NCI-H345 (cell line): ENCODE measurements at places on chromosomes 6 and 20.

DNA sequence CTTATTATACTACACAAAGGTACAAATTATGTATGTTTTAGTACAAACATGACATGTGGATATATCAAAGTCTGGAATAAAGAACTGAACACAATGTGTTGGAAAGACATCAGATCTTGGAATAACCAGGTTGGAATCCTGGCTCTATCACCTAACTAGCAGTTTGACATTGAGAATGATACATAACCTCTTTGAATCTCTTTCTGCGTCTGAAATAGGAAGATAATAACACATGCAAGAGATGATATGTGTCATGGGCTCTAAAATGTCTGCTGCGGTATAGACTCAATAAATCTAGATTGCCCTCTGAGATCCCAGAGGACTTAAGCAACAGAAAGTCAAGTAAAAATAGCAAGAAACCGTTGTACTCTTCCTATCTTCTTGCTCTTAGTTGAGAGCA, 66.8 kb upstream of the CCN2 start:
- DNase-seq = no peak

GRCh38 chr20:32507998-32508774, 76.9 kb downstream of the NOL4L start:
- DNase-seq = no peak

DNA sequence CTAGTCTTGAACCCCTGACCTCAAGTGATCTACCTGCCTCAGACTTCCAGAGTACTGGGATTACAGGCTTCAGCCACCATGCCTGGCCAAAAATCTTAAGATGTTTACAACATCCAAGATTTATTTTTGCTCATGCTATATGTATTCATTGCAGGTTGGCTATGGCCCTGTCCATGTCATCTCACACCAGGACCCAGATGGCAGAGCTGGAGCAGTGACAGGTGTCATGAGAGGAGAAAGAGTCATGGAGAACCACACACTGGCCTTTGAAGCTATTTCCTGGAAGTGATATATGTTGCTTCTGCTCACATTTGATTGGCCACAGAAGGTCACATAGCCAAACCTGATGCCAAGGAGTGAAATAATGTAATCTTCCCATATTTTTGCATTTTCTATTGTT, 13.8 kb upstream of the DDR1 start:
- DNase-seq = no peak

DNA sequence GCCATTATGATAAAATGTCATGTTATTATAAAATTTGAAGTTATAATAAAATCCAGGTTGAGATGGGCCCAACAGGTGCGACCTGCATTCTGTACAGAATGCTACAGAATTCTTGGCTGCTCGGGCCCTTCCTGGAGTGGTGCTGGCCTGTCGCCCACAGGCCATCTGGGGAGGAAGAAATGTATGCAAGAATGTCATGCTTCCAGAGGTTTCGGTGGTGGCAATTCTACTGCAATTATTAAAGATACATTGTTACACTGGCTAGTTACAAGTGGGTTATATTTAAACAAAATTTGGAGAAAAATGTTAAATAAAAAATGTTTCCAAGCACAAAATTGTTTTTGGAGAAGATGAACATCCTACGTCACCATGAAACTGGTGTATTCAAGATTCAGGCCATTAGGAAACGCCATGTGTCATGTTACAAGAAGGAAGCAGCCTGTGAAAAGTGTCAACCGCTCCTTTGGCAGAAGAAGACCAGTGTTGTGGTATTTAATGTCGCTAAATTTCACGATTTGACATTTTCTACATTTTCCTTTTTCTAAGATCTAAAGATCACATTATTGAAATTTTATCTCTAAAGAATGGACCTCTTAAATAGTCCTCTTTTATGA, 7.1 kb downstream of the RAMACL start:
- DNase-seq = no peak

DNA sequence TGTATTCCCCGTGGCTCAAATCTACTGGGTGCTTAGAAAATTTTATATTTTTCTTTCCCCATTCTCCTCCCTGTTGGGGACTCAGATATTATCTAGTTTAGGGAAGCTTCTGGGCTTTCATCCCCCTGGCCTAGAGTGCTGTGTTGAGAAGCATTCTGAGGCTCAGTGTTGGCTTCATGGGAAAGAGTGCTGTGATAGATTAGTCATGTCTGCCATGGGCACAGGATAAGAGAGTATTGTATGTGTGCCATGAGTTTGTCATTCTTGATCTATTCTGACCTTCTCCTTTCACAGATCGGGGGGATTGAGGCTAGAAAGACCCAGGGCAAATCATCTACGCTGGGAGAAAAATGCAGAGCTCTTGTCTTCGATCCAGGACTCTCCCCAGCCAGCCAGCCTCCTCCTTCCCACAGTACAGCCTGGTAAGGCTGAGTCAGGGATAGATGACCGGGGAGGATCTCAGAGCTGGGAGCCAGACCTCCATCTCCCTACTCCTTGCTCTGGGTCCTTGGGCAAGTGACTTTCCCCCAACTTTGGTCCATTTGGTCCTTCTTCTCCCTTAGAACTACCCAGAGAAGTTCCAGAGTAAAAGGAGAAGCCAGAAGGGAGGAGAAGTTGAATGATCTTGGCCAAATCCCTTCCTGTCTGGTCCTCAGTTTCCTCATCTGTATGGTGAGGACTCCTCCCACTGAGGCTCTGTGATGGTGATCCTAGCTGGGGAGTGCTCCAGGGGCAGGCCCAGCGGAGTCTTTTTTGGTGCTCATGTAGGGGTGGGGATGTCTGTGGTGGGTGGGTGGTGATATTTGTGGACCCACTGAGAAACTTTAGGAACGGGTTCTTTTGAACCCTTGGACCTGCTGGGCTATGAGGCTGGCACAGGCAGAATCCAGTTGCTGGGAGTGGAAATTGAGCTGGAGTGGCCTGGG, 5.0 kb downstream of the SRC start:
- no peak for DNase-seq

DNA sequence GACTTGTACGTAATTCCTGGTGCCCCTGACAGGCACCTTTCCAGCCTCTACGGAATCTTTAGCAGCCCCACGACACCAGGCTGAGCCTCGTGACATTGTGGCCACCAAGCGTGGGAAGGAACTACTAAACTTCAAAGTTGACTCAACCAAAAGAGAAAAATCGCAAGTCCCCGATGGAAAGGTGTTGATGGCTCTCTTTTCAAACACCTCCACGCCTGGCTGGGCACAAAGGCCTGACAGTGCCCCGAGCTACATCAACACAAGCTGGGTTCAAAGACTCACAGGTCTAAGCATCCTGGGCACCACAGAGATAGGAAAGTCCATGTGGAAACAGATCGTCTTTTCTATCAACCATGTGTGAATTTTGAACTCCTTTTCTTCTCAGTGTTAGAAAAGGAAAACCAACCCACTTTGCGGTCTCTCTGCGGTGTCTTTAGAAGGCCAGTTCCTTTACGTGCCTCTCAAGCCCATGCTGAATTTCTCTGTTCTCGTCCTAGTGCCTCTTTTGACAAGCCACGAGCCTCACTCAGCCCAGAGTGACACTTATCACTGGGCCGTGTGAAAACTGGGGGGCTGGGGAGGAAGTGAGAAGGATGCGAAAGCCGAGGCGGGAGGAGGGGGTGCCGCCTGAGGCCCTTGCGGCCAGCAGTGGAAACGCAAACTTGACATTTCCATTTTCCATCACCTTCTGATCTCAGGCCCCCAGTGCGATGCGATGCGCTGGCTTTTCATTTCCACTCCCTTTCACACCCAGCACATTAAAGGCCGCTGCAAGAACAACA, 59.4 kb downstream of the GFOD1 start:
- no peak for DNase-seq

GRCh38 chr6:110307368-110307767, 50.8 kb downstream of the METTL24 start:
- no peak for DNase-seq

DNA sequence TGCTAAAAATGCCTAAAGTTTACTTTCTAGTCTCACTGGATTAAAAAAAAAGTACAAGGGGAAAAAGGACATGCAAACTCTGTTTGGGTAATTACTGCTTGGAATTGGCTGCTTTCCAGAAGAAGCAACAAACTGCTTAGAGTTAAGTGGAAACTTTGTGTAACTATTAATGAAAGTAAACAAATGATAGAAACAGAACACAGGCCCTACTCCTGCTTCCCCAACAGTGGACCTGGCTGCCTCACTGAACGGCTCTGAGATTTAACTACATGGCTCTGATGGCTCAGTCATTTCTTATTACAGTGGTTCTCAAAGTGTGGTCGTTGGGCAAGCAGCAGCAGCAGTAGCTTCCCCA, 108.5 kb downstream of the MAN1A1 start:
- DNase-seq = peak; percentile 25

GRCh38 chr6:12313306-12313991, 23.3 kb downstream of the EDN1 start:
- DNase-seq = no peak

DNA sequence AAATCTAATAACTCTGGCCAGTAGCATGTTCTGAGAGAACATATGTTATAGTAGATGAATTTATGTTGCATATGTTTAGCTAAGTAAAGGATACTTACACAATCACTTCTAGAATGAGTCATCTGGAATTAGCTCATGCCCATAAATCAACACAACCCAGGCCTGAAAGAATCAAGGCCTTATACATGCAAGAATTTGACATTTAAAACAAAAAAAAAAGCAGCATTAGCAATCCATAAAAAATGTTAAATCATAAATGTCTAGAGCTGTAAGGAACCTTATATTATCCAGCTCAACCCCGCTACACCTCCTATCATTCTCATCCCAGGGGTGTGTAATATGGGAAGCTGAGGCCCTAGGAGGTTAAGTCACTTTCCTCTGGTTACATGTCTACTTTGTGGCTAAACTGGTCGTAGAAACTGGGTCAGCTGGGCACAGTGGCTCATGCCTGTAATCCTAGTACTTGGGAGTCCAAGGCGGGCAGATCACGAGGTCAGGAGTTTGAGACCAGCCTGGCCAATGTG, 105.2 kb upstream of the CARMIL1 start:
- peak; percentile 15 for DNase-seq

- DNase-seq = no peak
Measured at GRCh38 chr20:59051666-59052185, 9.1 kb upstream of the PRELID3B start.

DNA sequence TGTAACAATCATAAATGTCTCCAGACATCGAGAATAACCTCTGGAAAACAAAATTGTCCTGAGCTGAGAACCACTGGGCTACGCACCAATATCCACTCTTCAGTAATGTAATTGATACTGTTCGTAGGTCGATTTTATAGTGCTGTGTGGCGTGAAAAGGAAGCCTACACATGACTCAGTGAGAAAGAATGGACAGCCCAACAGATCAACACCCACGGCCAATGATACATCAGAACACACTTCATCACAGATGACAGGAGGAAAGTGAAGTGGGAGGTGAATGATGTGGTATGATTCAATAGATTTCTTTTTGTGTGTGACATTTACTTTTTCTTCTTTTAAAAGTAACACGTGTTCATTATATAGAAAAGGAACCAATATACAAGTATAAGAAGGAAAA, 93.5 kb downstream of the RPS12 start:
- DNase-seq = no peak

DNA sequence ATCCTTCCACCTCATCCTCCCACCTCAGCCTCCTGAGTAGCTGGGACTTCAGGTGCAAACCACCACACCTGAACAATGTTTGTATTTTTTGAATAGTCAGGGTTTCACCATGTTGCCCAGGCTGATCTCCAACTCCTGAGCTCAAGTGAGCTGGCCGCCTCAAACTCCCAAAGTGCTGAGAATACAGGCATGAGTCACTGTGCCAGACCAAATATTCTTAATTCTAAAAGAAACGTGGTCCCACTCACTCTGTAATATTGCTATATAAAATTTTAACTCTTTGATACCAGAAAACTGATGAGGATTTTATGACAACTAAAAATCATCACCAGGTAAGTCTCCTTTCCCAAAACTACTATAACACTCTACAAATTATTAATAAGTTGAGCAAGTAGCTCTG, 716.8 kb upstream of the GJE1 start:
- no peak for DNase-seq

DNA sequence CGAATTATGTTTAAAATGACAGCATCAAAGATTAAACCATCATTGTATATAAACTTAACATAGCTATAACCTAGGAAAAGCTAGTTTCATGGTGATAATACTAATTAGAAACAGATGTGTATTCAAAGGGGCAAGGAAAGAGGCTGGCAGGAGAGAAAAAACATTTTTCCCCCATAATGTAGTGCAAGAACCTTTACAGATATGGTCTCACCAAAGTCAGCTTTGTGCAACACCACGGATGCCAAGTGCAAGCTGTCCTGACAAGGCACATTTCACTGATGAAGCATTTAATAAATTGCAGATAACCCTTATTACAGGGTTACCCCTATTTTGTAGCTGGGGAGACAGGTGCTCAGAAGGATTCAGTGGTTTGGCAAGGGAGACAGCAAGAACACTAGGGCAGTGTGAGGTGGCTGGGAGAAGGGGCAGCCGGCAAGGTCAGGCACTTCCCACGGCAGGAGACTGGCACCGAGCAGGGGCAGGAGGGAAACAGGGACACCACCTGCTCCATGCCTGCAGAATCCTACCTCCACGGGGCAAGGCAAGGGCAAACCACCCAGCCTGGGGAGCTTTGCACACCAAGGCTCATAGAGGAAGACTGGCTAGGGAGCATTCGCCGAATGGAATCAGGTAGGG, 6.5 kb downstream of the RPS6KA2 start:
- DNase-seq = no peak

- DNase-seq = no peak
Measured at GRCh38 chr6:137299681-137300080, 80.5 kb upstream of the IFNGR1 start.

DNA sequence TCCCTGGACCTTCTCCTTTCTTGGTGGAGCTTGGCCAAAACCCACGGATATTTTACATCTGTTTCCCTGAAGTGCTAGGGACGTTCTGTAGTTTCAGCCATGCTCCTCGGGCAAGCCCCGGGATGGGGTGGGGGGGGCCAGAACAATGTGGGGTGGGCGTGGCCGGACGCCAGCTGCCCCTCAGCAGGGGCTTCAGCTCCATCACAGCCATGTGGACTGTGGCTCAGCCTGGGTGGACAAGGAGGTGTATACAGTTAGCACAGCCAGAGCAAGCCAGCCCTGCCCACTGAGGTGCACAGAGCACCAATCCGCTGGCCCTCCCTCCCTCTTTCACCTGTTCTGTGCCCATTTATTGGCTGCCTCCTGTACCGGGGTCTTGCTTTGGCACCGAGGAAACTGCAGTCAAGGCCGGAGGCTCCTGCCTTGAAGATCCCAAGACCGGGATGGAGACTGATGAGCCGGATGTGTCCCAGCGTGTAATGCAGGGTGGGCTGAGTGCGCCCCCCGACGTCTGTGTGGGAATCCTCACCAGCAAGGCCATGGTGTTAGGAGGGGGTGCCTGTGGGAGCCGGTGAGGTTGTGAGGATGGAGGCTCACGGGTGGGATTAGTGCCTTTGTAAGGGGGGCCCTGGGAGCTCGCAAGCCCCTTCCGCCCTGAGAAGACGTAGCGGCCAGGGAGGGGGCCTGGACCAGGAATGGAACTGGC, 28.0 kb downstream of the FRMD1 start:
- DNase-seq = no peak

- DNase-seq = peak; percentile 84
Measured at GRCh38 chr6:110325197-110325596, 33.0 kb downstream of the METTL24 start.

GRCh38 chr6:118333772-118334171, 214.3 kb upstream of the PLN start:
- peak; percentile 34 for DNase-seq
